Suppressor macrophage treated with lipopolysaccharide for 4 hours (primary cell): ENCODE measurements at places on chromosomes 6 and 20.

- no peak for DNase-seq
Observed at GRCh38 chr6:18748314-18748713, 361.2 kb downstream of the RNF144B start.

DNA sequence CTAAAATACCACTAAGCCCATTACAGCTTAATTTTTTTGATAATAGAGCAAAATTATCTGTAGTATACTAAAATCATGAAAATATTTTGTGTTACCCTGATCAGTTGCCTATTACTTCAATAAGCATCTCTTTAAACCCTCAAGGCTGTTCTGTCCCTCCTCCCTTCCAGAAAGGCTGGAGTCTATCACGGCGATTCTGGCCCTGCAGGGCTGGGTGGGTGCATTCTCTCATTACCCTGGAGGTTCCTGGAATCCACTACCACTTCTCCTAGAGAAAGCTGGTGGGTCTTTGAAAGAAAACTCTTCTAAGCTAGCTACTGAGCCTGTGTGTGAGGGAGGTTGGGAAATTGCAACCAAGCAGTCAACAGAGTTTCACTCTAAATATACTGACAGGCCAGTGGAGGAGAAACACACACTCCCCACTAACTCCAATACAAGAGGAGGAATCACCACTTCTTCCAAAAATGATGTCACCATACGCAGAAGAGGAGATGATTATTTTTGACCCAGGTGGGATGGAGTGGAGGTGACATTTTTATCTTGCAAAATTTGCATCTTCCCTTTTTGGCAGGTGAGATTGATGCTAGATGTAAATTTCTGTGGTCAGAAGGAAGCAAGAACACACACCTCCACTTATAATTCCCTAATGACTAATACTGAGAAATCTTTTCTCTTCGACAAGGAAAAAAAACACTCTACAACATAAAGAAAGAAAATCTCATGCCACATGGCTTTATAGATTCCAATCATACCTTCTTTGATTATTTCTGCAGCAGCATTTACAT lies 182.3 kb upstream of the PHACTR1 start:
- DNase-seq: no peak

DNA sequence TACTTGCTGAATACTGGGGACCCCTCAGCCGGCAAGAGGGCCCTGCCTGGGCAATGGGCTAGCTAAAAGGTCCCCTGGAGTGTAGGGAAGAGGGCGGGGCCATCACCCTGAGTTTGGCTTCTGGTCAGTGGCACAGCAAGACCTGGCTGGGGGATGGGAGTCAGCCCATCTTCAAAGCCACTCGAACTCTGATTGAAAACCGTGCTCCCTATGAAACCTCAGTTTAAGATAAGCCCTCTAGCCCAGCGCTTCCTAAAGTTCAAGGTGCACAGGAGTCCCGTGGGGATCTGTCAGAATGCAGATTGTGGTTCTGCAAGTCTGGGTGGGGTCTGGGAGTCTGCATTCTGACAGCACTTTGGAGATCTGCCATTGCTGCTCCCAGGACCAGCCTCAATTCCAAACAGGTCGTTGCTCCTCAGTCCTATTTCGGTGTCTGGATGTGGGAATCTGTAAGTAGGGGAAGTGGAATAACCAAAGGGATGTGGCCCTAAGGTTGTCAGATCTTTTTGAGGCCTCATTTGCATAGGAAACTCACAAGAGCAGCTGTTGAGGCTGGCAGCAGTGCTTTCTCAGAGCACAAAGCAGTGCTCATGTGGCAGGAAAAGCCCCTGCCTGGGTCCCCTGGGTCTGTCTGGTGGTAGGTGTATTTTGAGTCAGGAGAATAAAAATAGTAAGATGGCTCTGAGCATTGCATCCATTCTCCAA lies 85.3 kb upstream of the SCP2D1 start:
- DNase-seq: no peak

GRCh38 chr6:145036848-145037567 lies 698.3 kb downstream of the EPM2A start:
- DNase-seq: no peak

DNA sequence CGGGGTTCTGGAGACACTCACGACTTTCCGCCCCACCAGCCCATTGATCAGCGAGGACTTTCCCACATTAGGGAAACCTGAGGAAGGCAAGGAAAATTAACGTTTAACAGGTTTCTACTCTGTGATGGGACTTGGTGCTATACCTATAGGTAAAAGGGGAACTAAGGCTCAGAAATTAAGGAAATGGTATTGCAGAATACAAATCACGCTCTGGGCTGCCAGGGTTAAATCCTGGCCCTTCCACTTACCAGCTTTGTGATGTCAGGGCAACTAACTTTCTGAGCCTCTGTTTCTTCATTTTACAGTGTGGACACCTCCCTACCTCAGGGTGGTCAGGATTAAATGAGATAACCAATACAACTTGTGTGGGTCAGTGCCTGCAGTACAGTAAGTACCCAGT lies 8.8 kb downstream of the GNL1 start:
- no peak for DNase-seq
